ENCODE measurements at places on chromosomes 3 and 15.

GRCh38 chr15:76190751-76191538 lies 120.3 kb downstream of the ETFA start:
- peak; percentile 55 for DNase-seq

DNA sequence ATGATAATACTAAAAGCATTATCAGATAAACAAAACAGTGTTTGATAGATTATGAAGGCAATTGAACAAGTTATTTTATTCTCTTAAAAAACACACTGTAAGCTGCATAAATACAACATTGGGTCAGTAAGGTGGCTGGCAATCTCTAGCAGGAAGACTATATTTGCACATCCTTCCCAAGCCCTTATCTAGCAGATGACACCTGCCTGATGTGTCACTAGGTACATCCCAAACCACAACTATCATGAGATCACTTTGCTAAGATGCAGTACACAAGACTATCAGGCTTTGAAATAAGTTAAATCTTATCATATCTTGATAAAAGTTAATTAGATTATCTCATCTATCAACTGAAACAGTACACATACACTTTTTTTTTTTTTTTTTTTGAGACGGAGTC lies 417.4 kb downstream of the MECOM start:
- no peak for DNase-seq

DNA sequence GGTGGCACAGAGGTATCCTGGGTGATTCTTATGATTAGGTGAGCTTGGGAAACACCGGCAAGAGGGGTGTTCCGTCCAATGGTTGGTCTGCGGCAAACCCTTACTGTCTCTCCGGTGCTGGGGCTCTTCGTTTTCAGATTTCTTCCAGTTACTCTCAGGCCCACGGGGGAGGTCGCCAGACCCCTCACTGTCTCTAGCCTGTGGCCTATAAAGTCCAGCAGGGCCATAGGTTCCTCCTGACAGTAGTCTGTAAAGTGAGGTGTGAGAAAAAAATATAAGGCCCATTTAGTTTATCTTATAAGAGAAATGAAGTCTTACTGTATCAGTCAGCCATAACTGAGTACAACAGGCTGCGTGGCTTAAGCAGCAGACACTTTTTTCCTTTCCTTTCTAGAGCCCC lies 1.4 kb downstream of the ESYT3 start:
- DNase-seq, result no peak

DNA sequence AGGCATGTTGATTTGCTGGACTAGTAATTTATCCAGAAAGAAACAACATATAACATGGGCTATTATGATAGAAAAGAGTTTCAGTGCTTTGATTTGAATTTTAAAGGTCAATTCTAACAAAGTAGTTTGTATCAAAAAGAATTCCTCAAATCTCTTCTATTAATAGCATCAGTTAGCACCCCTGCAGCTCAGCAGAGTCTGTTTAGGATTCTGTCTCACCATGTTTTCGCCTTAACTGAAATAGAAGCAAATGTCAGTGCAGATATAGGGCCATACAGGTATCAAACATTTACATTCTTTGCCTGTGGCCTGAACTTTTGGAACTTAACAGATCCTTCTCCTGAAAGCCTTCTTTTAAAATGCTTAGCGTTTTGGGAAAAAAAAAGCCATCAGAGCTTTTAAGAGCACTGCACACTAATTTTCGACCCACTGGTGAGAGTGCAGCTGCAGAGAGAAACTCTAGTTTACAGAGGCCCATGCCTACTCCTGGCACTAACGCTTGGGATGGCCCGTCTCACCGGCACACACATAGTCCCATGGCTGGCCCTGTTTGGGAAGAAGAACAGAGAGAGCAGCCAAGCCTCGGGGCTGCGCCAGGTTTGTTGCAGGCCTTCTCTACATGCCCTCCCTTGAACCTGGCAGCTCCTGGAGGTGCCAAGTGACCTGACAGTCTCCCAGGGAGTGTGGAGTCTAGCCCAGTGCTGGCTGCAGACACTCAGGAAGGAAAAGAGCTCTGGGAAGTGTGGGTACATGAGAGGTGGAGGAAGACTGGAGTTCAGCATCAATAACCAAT lies 9.9 kb upstream of the PAQR9 start:
- DNase-seq, result no peak

DNA sequence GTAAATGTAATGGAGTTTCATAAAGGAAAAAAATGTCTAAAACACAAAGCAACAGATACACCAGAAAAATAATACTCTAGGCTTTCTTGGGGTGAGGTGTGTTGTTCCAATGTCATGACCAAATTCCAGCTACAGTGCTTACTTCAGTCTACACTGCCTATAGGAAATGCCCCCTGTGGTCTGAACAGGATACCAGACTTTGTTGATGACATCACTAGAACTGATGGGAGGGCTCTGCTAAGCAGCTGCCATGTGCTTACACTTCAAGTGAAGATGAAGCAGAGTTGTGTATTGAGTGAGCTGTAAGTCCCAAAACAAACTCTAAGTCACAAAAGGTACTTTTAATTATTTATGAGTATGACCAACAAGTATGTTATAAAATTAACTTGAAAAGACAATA lies 456.1 kb upstream of the IL12A start:
- DNase-seq, result no peak

Data from CD4-positive, alpha-beta T cell treated with Interleukin-15 for 4 hours (primary cell).